ENCODE measurements at places on chromosomes 11 and 22.

- no peak for DNase-seq
These were observed 17.2 kb upstream of the TAB1 start for GRCh38 chr22:39382410-39382809.

DNA sequence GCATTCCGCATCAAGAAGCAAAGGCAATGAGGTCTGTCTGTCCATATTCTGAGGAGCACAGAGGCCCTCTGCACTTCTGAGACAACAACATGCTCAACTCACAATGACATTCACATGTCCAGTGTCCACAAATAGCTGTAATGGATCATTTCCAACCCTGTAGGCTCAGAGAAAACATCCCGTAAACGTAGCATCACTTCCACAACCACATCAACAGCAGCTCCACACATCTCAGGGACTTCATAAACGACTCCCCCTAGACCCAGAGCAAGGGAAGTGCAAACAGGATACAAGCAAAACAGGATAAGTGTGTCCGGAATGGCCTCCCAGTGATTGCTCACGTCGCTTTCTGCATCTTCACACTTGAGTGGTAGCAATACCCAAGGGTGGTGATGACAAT is 100.2 kb downstream of the SYN3 start:
- no peak for DNase-seq

DNA sequence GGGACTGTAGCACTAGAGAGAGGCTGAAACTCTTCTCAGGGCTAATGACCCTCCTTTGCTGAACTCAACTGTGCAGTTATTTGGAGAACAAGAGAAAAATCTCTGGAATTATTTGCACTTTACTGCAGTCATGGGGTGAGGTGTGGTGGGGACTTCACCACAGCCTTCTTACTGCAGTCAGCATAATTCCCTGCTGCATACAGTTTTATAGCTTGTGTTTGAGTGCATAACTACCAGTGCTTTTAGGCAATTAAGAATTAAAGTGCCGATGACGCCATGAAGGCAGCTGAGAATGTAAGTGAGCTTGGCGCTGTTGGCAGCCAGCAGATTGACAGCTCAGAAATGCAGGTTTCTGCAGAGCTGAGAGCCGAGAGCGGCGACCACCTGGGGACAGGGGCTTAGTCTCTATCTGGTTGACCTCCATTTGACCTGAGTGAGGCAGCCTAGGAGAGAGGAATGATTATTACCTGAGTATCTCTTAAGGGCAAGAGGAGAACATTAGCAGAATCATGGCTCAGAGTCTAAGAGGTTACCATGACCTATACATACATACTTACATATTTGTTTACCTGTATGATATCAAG is 830.0 kb downstream of the NTM start:
- DNase-seq = no peak

DNA sequence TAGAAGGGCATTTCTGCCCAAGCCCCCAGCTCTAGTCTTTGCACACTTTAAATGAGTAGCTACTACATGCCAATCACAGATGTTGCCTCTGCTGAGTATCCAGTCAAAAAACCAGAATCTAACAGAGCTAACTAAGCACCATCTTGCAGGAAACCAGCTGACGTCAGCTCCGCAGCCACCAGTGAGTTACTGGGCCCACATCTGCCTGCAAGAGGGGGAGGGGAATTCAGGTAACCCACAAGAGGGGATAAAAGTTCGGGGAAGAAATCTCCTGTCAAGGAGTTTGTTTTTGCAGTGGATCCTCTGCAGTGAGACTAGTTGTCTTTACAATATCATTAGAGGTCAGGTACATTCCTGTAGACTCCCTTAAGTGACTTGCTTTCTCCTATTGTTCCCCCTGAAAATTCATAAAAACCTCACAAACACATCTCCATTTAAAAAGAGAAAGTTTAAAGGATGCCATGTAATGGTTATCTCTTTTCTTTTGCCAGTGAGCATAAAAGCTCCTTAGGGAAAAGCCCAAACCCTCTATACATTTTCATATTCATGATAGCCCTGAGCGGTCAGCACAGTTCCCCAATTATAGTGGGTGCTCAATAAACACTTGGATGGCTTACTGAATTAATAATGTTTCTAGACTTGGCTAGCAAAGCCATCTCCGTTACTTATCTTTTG is 9.3 kb downstream of the CD44 start:
- DNase-seq = no peak

DNA sequence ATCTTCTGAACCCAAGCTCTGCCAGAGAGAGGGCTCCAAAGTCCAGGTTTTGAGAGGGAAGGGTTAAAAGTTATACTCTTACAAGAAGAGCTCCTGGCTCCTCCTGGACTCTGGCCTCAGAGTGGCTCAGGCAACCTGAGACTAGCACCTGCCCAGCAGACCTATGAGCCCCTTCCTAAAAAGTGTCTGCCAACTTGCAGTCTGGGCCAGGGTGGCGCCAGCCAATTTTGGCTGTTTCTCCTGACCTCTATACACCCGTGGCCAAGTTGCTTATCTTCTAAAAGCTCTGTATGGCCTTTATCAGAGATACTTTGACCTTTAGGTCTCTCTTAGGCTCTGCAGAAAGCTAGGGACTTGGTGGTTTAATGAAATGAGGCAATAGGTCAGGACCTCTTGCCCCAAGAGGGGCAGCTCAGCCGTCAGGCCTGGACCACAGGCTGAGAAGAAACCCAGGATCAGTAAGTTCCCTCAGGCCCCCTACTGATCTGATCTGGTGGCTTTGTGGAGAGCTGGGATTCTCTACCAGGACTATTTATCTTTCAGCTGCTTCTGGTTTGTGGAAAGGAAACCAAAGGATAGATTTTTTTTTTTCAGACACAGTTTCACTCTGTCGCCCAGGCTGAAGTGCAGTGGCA is 10.3 kb upstream of the UCP3 start:
- DNase-seq = no peak

GRCh38 chr11:87438416-87438815 is 400.7 kb downstream of the TMEM135 start:
- DNase-seq = no peak

GRCh38 chr22:32637951-32638350 is 163.3 kb downstream of the FBXO7 start:
- DNase-seq = no peak

GRCh38 chr11:7898666-7899283 is 32.3 kb downstream of the OR10A6 start:
- no peak for DNase-seq

DNA sequence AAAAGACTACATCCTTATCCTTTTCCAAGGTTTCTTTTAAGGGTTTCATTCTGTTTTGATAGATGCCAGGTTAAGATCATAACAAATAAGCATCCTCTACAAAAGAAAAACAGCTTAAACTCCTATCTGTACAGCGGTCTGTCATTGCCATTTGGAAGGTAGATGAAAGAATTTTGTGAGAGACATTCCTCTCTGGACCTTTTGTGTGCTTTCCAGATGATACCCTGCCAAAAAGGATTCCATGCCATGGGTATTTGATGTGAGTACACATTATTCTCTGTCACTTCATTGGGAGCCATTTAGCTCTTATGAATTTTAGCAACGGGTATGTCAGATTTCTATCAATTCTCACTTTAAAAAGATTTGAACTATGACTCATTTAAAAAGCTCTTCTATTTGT is 153.7 kb downstream of the GRIA4 start:
- DNase-seq = no peak

- DNase-seq = no peak
These were observed 1.6 kb downstream of the KCNJ1 start for GRCh38 chr11:128865490-128865889.

DNA sequence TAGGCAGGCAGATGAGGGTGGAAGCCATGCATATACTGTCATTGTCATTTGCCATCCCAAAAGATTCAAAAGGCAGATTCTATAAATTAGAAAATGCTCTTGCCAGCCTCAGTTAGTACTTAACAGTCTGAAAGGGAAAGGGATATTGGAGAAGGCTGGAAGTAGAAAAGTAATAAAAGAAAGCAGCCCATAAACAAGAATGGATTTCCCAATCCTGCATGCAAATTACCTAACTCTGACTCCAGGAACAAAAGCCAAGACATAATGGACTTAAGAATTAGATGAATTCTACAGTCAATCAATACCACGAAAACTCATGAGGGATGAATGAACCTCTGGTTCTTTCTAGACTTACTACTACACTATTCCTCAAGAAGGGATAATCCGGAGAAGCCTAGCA is 5.9 kb downstream of the PAK1 start:
- no peak for DNase-seq

DNA sequence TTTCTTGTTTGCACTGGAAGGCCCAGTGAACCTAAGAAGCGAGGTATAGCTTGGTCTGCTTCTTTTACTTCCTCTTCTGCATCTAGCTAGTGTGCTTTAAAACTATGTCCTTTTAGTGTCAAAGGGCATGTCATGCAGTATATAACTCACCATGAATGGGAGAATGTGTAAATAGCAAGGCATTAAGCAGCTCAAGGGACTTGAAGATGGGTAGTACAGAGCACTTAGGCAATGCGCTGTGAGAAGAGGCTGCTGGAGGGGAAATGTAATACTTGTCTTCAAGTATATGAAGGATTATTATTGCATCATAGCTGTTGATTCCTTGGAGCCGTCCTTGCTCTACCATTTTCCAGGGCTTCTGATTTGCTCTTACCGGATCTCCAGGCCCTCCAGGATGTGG is 7.6 kb downstream of the MAML2 start:
- DNase-seq = no peak

- no peak for DNase-seq
These were observed 48.7 kb upstream of the RFPL3 start for GRCh38 chr22:32308934-32309333.

GRCh38 chr22:44358709-44359440 is 46.1 kb upstream of the SHISAL1 start:
- DNase-seq = no peak

DNA sequence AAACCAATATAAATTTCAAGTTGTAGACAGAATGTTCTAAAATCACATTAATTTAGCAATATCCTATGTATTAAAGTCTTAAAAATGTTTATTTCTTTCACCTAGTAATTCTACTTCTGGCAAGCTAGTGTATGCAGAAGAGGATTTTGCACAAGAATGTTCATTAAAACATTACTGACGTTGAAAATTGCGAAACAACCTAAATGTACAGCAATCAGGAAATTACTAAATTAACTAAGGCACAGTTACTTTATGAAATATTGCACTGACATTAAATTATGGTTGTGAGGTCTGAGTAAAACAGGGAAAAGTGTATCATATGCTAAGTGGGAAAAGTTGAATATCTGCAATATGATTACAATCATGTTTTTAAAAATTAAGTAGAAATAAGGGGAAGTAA is 4.1 kb downstream of the SLC36A4 start:
- no peak for DNase-seq

GRCh38 chr22:19759427-19760057 is 1.0 kb upstream of the TBX1 start:
- DNase-seq = no peak

DNA sequence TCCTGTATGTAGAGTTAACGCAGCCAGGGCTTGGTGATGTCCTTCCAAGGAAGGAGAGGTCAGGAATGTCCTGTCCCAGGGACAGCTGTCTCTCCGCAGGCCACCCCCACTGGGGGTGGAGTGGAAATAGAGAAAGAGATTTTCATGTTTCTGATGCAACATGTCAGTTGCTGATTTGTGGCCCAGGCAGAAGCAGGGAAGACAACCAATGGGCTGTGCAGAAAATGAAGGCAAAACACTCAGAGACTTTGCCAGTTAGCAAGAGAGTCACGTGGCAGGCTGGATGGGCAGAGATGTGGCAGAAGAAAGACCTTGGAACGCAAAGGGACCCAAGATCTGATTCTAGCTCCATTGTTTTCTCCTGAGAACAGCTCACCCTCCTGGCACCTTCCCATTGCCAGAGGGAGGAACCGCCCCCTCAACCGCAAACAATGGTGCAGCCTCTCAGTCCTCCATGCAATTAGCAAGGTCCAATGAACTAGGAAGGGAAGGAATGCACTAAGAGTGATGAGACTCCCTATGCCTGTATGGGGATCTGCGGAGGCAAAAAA is 71.0 kb downstream of the SYN3 start:
- DNase-seq = no peak

- DNase-seq = no peak
These were observed 36.6 kb upstream of the COMT start for GRCh38 chr22:19904935-19905334.

GRCh38 chr22:37051391-37052385 is at the start of gene KCTD17:
Gene KCTD17, plus strand, starts transcription at chr22:37051742. Its CDS starts 19 bp downstream, at chr22:37051761.
- peak; percentile 57 for DNase-seq

- no peak for DNase-seq
These were observed 280.8 kb upstream of the CCDC90B start for GRCh38 chr11:83566950-83567349.

DNA sequence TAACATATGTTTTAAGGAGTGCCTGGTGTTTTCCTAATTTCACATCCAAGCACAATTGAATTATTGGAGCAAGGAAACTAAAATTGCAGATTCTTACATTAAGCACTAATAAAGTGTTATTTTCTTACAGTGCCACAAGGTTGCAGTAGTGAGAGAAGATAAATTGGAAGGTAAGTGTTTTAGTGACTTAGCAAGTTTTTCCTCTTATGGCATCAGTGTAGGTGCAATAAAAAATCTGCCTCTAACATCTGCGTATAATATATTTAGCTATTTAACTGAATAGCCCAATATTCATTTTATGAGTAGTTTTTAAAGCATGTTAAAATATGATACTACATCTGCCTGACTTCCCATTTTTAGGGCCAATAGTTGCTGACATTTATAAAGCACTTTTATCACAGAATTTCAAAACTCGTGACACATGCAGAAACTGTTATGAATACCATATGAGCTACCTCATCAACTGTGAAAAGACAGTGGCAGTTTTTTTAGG is 19.0 kb downstream of the POLD3 start:
- peak; percentile 14 for DNase-seq

DNA sequence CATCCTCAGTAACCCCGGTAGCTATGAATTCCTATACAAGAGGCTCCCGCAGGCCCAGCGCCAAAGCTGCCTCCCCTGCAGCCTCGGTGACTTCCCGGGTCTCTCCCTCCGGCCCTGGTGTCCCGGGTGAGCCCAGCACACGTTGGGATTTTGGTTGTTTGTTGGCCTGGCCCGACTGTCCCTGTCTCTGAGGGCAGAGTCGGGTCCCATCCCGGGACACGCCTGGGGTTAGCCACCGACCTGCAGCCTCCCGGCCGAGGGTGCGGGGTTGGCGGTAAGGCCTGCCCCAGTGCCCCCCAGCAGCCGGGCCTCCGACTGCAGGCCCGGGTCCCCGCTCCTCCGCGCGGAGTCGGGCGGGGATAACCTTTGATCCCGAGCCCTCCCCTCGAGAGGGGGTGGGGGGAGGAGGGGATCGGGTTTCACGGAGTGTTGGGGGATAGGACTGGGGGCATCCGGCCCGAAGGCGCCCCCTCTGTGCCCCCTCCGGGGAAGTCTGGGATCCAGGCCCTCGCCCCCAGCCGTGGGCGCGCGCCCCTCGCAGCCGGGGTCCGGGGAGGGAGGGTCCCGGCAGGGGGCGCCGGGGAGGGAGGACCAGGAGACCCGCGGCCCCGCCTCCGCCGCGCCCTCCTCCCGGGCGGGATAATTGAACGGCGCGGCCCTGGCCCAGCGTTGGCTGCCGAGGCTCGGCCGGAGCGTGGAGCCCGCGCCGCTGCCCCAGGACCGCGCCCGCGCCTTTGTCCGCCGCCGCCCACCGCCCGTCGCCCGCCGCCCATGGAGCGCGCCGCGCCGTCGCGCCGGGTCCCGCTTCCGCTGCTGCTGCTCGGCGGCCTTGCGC is at the start of gene FBLN1:
Gene FBLN1, plus strand, starts transcription at position 669 of the 835 bp plus-strand sequence. Its CDS starts 103 bp downstream, at position 772.
- DNase-seq = peak; percentile 63

All from NCI-H146 (cell line).